KBM-7 (cell line): ENCODE measurements at places on chromosomes 2 and 18.

DNA sequence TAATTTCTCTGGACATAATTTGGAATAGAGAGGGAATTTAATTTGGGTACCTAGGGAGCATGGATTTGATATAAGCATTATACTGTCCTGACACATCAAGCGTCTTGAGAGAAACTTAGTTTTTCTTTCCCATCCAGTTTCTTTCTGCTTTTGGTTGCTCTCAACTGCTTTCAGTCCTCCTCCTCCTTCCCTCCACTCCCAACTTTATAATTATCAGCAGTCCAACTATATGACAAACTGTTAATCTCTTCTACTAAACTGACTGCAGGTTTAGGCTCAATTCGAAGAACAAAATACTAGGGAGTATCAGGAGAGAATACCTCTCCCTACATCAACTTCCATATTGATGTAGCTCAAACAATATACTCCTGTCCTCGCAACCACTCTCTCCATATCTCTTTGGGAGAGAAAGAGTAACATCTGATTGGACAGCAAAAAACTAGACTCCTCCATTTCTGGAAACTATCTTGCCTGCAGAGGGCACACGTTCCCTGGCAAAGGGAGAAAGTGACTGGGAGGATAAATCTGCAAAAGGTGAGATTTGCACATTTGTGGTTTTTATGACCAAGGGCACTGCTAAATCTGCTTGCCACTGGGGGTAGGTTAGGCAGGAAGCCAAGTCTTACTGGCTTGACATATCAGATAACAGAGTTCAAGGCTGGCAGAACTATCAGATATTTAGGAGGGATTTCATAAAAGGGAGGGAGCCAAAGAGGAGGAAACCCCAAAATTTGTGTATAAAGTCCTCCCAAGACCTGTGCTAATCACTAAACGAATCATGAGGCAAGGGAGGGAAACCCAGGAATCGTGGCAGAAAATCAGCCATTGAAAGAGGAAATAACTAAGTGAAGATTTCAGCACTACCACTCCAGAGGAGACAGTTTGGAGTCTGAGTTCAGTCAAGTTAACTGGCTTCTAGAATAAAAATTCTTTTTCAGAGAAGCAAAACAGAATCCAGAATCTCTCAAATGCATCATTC, 40.0 kb downstream of the ICA1L start:
- DNase-seq: peak; percentile 86

DNA sequence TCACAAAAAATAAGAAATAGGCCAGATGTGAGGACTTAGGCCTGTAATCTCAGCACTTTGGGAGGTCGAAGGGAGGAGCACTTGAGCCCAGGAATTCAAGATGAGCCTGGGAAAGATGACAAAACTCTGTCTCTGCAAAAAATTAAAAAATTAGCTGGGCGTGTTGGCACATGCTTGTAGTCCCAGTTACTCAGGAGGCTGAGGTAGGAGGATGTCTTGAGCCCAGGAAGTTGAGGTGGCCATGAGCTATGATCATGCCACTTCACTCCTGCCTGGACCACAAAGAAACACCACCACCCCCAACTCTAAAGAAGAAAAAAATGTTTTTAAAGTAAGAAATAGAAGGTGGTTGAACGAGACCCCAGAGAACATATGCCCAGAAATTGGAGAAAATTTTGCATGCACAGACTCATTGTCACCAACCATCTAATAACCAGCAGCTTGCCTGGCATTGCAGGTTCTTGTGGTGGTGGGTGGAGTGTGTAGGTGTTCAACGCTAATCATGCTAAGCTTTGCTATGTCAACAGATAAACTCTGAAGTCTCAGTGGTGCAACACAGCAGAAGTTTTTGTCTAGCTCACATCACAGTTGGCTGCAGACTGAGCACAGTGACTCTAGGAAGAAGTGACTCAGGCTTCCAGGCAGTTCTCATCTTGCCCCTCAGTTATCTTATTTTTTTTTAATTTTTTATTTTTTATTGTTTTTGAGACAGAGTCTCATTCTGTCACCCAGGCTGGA, 18.6 kb downstream of the ARL4C start:
- no peak for DNase-seq

- DNase-seq: no peak
Observed at GRCh38 chr2:190199109-190199508, 120.5 kb downstream of the HIBCH start.

DNA sequence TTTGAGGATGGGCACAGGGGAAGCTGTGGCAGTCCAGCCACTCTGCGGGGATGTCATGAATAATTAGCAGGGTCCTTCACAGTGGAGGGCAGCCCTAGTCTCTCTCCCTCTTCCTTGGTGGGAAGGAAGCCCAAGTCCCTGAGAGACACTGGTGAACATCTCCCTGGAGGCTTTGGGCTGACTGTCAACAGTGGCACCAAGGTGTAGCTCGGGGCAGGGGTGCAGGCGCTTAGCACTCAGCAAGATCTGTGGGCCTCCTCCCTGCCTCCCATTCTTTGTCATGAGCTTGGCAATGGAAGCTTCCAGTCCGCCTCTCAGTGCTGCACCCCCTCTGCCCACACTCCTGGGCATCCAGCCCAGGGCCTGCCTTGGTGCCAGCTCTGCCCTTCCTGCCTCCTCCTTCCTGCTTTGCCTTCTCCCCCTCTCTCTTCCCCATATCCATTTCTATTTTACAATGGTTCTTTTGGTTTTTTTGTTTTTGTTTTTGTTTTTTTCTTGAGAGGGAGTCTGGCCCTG, 59.4 kb downstream of the STEAP3 start:
- no peak for DNase-seq

DNA sequence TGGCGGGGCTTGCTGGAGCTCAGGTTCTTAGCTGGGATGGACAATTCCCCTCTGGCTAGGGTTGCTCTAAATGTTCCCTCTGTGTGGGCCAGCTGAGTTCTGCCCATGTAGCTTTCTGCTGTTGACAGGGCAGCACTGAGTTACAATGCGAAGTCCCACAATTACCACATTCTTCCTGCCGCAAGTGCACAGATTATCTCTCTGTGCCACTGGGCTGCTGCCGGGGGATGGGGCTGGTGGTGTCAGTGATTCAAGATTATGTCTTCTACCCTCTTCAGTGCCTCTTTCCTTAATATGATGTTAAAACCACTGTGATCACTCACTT, 708.1 kb downstream of the SLC4A3 start:
- DNase-seq: no peak

GRCh38 chr2:181312515-181312927, 144.7 kb upstream of the ITGA4 start:
- no peak for DNase-seq

- no peak for DNase-seq
Observed at GRCh38 chr2:25339211-25339674, 2.5 kb downstream of the DNMT3A start.

GRCh38 chr2:230868161-230868946, 3.6 kb downstream of the ITM2C start:
- peak; percentile 45 for DNase-seq

DNA sequence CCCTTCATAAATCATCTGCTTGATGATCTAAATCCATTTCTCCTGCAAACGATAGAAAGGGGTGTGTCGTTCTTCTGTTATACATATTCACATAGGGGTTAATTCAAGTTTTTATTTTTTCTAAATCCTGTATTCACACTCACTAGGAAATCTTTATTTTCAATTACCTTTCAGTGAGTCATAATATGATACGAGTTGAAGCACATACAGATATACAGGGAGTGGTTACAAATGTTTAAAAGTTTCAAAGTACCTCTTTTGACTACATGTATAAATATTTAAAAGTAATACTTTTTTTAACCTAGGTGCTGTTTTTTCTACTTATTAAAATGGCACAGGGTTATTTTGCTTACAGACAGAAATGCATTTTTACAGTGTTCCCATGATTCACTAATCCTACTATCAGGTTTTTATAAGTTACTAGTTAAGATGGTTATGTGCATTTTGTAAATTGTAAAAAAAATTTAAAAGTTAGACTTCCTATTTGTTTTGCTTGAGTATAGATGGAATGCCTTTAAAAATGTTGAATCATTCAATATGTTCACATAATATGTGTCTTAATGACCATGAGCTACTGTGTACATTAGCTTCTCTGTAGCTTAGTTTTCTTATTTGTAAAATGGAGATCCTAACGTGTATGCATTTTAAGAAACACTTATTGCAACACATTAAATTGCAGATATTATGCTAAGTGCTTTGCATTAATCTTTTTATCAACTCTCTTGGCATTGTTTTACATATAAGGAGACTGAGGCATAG, 1378.1 kb downstream of the DSC3 start:
- DNase-seq: no peak

DNA sequence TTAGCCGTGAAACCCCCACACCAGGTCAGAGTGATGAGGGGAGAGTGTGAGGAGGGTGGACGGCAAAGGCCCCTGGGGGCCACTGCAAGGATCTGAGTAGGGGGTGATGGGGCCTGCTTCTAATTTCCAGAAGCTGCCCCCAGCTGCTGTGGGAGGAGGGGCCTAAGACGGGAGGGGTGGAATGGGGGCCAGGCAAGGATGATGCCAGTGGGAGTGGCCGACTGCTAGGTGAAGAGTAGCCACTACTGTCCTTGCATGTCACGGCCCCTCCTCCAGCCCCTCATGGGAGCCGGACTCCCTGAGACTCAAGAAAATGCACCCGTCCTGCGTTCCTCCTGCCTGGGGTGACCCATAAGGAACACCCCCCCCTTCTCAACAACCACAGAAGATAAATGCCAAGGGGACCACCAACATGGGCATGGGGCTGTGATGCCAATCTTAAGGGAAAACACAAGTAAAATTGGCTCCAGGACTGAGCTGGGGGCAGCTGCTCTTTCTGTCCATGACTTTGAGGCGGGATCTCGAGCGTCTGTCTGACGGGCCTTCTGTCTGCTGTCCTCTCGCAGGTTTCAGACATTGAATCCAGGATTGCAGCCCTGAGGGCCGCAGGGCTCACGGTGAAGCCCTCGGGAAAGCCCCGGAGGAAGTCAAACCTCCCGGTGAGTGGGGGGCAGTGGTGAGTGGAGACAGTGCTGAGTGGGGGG, 24.2 kb upstream of the PRLH start:
- DNase-seq: no peak

DNA sequence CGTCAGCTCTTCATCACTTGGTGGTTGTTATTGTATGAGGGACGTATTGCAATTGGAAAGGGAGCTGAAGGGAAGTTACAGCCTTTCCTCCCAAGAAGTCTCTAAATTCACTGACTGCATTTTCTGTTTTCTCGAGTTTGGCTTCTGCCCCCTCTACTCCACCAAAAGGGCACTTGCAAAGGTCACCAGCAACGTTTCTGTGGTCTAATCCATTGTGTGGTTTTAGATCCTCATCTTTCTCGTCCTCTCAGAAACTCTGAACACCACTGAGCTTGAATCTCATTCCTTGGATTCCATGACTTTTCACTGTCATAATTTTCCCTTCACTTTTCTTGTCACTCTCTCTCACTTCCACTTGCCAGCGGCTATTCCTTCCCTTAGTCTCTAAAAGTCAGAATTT, 308.0 kb downstream of the AFF3 start:
- no peak for DNase-seq

- peak; percentile 73 for DNase-seq
Observed at GRCh38 chr2:160332318-160332717, 132.2 kb upstream of the ITGB6 start.

DNA sequence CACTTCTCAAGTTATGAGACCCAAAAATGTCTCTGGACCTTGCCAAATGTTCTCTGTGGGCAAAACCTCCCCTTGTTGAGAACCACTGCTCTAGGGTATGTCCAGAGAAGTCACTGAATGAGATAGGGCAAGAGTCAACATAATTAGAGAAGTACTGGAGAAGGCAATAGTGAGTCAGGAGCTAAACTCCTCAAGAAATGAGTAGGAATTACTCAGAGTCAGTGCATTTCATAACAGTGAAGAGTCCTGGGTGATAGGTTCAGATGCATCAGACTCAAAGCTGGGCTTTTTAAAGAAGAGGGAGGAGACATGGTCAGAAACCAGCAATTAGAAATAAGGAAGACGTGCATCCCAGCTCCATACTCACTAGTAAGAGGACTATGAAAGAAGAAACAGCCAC, 38.6 kb upstream of the IHH start:
- no peak for DNase-seq

DNA sequence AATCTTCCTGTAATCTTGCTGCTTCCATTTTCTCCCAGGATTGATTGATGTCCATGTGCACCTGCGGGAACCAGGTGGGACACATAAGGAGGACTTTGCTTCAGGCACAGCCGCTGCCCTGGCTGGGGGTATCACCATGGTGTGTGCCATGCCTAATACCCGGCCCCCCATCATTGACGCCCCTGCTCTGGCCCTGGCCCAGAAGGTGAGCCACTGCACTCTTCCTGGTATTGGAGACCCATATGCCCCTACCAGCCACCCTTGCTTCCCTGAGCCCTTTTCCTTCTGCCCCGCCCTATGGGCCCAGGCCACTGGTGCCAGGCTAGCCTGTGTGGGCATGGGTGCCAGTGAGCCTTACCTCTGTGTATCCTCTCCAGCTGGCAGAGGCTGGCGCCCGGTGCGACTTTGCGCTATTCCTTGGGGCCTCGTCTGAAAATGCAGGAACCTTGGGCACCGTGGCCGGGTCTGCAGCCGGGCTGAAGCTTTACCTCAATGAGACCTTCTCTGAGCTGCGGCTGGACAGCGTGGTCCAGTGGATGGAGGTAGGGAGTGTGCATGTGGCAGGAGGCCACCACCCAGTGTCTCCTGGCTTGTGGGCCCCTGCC, 20.3 kb downstream of the CAD start:
- DNase-seq: no peak

DNA sequence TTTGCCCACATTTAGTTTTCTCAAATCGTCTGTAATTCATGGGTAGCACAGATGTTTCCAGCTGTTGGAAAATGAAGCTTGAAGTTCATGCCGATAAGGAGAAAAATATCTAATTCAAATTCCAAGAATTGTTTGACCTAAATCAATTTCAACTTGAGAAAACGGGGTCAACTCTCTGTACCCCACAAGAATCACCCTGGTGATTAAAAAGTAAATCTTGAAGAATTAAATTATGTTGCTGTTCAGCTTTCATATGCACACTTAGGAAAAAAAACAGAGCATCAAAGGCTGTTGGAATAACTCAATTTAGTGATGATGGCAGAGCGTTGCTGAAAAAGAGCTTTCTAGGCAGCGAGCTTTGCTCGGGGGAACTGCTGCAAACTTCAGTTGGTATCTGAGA, 43.0 kb downstream of the SLC4A3 start:
- no peak for DNase-seq

- DNase-seq: no peak
Observed at GRCh38 chr2:20229322-20230113, 4.6 kb upstream of the SDC1 start.

GRCh38 chr2:100126201-100126600, 16.2 kb downstream of the AFF3 start:
- no peak for DNase-seq

DNA sequence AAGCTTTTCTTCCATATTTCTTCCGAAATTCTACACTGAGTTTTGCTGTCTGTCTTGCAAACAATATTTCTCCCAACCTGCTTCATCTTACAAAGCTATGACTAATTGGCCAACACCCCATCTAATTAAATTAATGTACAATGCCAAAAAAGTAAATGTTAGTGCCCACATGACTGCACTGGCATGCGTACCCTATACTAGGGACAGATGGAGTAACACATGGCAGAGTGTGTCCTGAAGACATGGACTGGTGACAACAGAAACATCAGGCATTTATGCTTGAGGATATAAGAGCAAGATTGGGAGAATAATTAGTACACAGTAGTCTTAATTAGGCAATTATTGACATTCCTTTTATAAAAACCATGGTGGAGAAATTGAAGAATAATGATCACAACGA, 66.8 kb downstream of the MREG start:
- DNase-seq: no peak
